Fibroblast of skin of left biceps (primary cell): ENCODE measurements at places on chromosomes 6 and 20.

GRCh38 chr20:23419995-23420901, 1.0 kb downstream of the NAPB start:
- peak; percentile 26 for DNase-seq

- no peak for DNase-seq
Measured at GRCh38 chr20:54090230-54091119, 20.1 kb upstream of the BCAS1 start.

DNA sequence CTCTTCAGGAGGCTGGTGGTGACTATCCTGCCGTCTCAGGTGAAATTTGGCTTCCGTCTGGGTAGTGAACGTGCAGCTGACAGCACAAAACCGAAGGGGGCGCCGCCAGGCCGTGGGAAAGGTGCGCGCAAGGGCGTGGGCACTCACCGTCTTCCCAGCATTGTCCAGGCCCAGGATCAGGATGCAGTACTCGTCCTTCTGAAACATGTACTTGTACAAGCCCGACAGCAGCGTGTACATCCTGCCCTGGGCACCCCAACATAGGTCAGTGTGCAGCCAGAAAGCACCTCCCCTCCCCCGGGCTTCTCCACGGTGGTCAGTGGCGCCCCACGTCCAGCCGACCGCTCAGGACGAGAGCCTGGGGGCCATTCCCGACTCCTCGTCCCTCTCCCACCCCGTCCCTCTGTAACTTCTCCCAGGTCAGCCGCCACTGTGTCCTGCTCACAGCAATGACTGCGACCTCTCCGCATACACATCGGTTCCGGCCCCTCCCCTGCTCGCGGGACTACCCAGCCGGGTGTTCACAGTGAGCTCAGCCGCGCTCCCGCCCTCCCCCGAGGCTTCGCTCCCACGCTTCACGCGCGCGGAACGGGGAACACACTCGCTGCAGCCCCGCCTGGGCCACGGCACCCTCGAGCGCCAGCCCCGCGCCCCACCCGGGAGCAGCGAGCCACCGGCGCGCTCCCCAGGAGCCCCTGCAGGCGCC, 771 bp downstream of the ARFRP1 start:
- no peak for DNase-seq

GRCh38 chr6:160041608-160042007, 72.7 kb downstream of the IGF2R start:
- DNase-seq: peak; percentile 55

GRCh38 chr20:60584221-60584620, 626.0 kb downstream of the CDH26 start:
- no peak for DNase-seq
